ENCODE measurements at places on chromosomes 1 and 21.
A peak's percentile ranks its signal among the peaks of the same experiment; 100 is the strongest.

DNA sequence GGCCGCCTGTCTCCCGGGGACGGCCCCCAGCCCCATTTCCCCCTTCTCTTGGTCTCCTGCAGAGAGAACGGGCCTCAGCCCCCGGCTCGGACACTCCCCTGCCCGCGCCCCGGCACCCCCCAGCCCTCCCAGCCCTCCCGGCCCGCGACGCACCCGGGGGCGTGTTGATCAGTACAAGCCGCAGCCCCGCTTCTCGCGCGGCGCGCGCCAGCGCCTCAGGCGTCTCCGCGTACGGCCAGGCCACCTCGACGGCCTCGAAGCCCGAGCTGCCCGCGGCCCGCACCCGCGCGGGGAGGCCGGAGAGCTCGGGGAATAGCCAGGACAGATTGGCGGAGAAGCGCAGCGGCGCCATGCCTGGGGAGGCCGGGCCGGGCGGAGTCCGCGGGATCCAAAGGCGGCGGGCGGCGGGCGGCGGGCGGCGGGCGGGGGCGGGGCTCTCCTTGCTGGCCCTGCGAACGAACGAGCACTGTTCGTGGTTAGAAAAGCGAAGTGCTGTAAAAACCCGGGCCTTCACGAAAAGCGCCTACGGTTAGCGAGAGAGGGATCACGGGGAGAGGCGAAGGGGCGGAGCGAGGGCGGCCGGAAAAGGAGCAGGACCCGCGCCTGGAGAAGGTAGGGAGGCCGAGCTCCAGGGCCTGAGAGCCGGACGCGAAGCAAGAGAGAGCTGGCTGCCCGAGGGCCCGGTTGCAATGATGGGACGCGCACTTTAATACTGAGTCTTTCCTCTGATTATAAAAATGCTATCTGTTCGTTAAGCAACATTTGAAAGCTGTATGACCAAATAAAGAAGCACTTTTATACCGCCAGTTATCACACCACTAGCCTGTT lies at the start of gene HYI:
TSS of gene HYI (minus strand) at position 490 of the 828 bp plus-strand sequence. CDS start at position 352, 138 bp downstream.
- H3K27me3 ChIP-seq = no peaks in the 10 kb centered on the region
- H3K36me3 ChIP-seq = peaks cover 12% of the 10 kb centered on the region
- peaks cover 7% of the 10 kb centered on the region for H3K4me1 ChIP-seq
- H3K27ac ChIP-seq = peak within 1 kb of the TSS; percentile 91

DNA sequence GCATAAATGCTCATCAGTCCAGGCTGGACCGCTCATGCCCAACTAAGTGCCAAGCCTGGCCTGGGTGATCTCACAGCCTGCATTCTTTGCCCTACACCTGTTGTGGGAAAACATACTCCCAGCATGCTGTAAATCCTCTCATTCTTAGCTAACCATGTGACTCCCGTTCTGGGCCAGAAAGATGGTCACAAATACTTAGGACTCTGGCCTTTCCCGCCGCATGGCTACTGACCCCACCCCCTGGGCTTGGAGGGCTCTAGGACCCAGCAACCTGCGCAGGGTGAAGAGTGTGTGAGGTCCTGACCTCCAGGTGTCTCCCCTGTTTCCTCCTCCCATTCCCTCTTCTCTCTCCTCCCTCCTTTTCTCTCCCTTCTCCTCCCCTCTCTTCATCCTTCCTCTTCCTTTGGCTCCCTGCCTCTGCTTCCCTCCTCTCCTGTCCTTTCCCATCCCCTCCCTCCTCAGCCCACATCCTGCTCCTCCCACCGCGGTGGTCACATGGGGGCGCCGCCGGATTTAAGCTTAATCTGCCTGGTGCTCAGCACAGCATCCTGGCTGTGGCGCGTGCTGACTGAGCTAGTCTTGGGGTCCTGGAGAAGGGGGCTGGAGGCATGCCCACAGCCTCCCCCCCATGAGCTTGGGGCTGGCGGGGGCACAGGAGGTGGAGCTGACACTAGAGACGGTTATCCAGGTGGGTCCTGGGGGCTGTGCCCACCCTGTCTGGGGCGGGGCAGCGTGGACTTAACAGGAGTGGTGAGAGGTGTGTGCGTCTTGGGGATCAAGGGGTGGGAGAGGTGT lies at the start of gene CROCC:
TSS of gene CROCC (plus strand) at position 541 of the 795 bp plus-strand sequence. CDS start at position 629, 88 bp downstream.
- peak within 1 kb of the TSS; percentile 7 for H3K4me3 ChIP-seq
- no peak within 1 kb of the TSS for H3K27ac ChIP-seq
- no peaks in the 10 kb centered on the region for H3K36me3 ChIP-seq
- DNase-seq = peak; percentile 66
- no peaks in the 10 kb centered on the region for H3K4me1 ChIP-seq
- no peaks in the 10 kb centered on the region for H3K27me3 ChIP-seq

- DNase-seq = peak; percentile 52
- H3K27me3 ChIP-seq = no peaks in the 10 kb centered on the region
- no peaks in the 10 kb centered on the region for H3K36me3 ChIP-seq
Measured at GRCh38 chr1:187928288-187928687, 1099.5 kb downstream of the PLA2G4A start.

DNA sequence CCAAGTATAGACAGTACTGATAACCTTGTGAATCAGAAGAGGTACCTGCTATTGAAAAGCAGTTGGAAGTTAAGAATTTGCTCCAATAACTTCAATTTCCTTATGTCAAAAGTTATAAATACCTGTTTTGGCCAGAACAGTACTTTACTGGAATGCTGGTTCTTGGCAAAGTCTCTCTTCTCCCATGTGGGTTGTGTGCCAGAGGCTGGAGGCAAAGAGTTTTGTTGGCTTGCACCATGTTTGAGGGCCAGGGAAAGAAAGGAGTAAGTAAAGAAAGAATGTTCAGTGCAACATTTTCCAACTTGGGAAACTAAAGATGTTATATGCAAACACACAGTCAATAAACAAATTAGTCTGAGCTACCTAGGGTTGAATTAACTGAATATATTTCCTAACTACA lies 67.0 kb upstream of the DYNLT5 start:
- DNase-seq = no peak
- H3K27ac ChIP-seq = no peak overlapping the region
- no peaks in the 10 kb centered on the region for H3K4me1 ChIP-seq
- no peak overlapping the region for H3K4me3 ChIP-seq
- H3K36me3 ChIP-seq = no peaks in the 10 kb centered on the region

GRCh38 chr1:46523496-46524353 lies 27.7 kb downstream of the KNCN start:
- H3K27ac ChIP-seq = no peak overlapping the region
- H3K36me3 ChIP-seq = no peaks in the 10 kb centered on the region
- peaks cover 11% of the 10 kb centered on the region for H3K4me1 ChIP-seq
- no peak for DNase-seq

GRCh38 chr1:203034422-203035110 lies 8.3 kb downstream of the PPFIA4 start:
- no peak overlapping the region for H3K4me3 ChIP-seq
- no peaks in the 10 kb centered on the region for H3K27me3 ChIP-seq
- H3K27ac ChIP-seq = peak overlapping the region; percentile 90
- no peak for DNase-seq
- peaks cover 45% of the 10 kb centered on the region for H3K4me1 ChIP-seq
- H3K36me3 ChIP-seq = no peaks in the 10 kb centered on the region

DNA sequence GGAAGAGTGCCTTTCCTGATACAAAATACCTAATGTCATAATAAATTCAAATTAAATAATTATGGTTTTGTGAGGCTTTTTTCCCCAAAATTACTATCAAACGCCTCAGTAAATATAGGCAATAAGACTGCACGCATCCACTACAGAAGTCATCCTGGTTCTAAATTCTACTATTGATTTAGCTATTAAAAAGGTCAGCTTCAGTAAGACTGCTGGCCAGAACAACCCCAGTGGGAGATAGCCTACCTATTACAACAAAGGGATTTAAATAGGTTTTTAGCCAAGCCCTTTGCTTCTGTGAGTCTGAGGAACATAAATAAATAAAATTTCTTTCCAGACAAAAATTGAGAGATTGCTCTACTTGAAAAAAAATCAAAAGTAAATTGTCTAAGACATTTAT lies 132.1 kb downstream of the PLPPR4 start:
- no peak overlapping the region for H3K27ac ChIP-seq
- H3K27me3 ChIP-seq = no peaks in the 10 kb centered on the region
- no peak for DNase-seq

Measured in cardiac muscle cell (in vitro differentiated cells and primary cell).